Stimulated activated CD4-positive, alpha-beta T cell treated with anti-CD3 and anti-CD28 coated beads, Interleukin-12 subunit alpha, Interleukin-12 subunit beta, amount 100 ng/mL, for 24 hours (primary cell): ENCODE measurements at places on chromosomes 7 and 10.
A peak's percentile ranks its signal among the peaks of the same experiment; 100 is the strongest.

DNA sequence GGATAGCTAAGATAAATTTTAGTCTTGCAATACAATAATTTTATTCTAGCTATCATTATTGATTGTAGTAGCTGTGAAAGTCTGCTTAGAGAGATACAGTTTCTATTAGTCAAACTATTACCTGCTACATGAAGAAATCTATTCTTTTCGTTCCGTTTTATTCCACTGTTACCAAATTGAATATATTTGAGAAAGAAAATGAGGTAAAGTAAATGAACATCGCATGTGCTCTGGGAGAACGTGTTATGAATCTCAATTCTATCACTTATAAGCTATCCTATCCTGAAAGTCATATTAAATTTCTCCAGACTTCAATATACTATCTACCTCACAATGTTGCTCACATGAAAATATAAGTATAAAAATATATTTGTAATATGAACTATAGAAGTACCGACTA is 21.3 kb downstream of the GRM3 start:
- DNase-seq: no peak

DNA sequence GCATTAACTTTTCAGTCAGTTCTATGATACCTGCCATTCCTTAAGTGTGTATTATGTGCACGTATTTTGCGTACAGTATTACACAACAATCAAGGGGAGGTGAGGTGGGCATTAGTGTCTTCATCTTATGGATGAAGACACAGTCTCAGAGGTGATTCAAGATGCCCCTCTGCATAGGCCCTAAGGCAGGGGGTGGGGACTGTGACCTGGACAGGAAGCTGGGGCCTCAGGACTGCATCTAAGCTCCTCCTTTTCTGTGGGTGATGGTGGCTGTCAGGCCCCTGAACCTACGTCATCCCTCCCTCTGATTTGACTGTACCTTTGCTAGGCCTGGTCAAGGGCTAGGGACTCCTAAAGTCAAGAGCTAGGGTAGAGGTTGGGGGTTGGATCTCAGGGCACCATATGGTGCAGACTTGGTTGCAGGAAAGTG is 38.9 kb downstream of the HK1 start:
- no peak for DNase-seq

DNA sequence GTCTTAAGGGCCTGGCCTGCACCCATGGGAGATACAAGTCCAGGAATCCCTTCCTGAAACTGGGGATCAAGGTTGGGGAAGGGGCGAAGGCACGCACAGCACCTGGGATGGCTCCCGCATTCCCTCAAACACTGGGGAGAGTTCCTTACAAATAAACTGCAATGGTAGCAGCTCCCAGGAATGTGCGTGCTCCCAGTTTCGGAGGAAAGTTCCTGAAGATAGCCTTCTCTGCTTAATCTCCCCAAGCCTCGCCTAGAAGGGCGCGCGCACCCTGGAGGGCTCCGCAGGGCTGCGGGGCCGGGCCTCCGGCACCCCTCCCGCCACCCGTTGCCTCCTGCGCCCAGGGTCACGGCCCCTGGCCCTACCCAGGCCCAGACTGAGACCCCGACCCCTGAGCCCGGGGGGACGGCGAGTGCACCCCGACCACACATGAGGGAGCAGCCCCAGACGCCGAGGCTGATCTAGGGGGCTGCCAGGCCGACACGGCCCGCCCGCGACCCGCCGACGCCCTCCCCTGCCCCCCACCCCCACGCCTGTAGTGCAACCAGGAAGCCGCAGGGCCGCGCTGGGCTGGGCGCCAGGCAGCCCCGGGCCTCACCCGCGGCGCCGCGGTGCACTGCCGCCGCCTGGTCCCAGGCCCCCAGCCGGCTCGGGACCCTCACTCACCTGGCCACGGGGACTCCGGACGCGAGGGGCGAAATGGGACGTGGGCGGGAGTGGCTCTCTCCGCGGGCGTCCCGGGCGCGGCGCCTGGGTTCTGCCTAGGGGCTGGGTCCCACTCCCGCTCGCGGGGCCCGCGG is 460 bp downstream of the ANXA11 start:
- DNase-seq: no peak

- no peak for DNase-seq
Measured at GRCh38 chr10:33478675-33479125, 144.2 kb upstream of the NRP1 start.

GRCh38 chr7:122143376-122143750 is 686 bp downstream of the AASS start:
- DNase-seq: peak; percentile 2

DNA sequence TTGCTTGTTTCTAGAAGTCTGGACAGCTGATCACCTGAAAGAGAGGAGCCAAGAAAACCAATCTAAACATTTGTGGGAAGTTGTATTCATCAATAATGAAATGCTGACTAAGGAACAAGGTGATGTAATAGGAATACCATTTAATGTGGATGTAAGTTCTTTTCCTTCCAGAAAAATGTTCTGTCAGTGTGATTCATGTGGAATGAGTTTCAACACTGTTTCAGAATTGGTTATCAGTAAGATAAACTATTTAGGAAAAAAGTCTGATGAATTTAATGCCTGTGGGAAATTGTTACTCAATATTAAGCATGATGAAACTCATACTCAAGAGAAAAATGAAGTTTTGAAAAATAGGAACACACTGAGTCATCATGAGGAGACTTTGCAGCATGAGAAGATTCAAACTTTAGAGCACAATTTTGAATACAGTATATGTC is 39.8 kb upstream of the ZNF37A start:
- no peak for DNase-seq

GRCh38 chr10:75403939-75404814 is 2.6 kb upstream of the ZNF503 start:
- no peak for DNase-seq

GRCh38 chr10:8321990-8322389 is 267.5 kb downstream of the GATA3 start:
- no peak for DNase-seq

DNA sequence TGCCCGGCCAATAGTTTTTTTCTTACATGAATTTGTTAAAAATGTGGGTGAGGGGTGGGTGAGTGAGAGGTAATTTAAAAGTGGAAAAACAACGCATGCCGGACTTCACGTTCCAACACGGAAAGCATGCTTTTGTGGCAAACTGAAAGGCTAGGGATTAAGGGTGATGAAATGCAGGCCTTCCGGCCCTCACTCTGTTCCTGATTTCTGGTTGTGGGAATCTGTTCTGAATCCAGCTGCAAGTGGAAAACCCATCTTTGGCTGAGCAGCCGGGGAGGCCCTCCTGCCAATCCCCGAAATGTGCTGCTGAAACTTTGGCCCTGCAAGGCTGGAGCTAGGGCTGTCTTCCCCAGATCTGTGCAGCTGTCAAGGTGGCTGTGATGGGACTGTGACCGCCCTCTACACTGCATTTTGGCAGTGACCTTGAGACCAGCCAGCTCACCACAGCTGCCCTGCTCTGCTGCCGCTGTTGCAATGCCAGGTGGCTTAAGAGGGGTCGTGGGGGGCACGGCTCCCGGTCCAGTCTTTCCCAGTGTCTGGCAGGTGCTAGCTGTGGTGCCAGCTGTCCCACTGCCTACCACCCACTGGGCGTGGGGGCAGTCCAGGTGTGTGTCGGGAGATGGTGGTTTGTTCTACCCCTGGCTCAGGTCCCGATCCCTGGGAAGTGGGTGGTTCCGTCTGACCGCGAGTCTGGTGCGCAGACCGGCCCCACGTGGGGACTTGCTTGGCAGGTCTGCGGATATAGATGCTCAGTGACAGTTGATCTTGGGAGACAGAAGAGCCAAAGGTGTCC is 39.0 kb downstream of the TET1 start:
- no peak for DNase-seq

DNA sequence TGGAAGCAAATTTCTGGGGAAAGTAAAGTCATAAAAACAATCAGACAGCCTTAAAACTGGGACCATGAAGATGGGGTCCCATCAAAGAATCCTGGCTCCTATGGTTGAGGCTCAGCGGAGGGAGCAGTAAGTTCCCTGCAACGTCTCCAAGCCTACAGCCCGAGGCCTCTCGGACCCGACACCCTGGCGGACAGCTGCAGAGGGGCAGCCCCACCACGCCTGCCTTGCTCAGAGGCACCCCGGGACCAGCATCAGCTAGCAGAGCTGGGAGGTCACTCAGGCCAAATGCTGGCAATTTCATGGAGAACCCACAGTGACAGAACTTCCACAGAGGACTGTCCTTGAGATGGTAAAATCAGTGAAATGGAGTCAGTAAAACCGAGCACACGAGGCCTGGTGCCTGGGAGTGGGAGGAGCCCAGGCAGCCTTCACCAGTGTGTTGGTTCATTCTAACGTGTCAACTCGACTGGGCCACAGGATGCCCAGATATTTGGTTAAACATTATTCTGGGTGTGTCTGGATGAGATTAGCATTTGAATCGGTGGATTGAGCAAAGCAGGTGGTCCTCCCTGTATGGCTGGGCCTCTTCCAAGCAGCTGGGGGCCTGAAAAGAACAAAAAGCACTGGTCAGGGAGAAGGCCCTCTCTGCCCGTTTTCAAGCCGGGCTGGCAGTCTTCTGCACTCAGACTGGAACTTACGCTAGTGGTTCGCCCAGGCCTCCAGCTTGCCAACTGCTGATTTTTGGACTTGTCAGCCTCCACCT is 96.2 kb upstream of the INSIG1 start:
- DNase-seq: no peak

DNA sequence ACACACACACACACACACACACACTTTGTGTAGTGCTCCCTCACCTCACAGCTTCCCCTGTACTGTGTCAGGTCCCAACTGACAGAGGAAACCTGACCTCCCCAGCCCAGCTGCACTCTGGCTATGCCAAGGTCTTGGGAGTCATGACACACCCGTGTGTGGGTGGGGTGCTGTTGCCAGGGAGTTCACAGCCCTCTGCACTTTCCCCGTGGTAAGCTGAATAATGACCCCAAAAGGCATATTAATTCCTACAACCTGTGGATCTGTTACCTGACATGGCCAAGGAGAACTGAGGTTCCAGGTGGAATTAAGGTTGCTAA is 8.9 kb upstream of the NANOS1 start:
- DNase-seq: no peak

DNA sequence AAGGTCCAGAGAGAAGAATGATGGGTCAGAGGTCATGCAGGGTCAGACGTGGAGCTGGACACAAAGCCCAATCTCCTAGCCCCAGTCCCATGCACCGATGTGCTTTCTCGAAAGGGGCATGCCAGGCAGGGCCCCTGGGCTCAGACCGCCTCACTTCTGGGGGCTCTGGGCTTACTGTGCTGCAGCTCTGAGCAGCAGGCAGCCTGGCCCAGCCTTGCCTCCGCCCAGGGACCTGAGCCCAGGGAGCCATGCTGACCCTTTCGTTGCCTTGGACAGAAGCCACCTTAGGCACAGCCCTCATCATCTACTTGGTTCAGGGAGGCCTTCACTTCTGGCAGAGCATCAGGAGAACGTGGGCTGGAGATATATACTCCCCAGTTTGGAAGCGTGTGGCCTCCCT is 161.2 kb downstream of the GRK5 start:
- no peak for DNase-seq

DNA sequence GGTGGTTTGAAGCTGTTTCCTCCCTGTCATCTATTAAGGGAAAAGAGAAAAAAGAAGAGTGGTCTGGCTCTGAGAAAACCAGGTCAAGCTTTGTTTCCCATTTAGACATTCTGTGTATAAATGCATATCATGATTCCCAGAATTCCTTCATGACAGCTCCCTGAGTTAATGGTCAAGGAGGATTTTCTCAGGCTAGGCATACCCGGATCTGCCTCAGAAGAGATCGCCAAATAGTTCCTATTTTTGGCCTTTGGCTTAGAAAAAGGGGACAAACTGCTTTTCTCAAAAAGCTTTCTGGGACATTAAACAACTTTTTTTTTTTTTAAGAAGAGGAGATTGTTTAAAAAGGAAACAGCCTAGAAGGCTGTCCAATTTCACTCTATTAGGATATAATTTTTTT is 53.5 kb upstream of the PIP4K2A start:
- DNase-seq: no peak

DNA sequence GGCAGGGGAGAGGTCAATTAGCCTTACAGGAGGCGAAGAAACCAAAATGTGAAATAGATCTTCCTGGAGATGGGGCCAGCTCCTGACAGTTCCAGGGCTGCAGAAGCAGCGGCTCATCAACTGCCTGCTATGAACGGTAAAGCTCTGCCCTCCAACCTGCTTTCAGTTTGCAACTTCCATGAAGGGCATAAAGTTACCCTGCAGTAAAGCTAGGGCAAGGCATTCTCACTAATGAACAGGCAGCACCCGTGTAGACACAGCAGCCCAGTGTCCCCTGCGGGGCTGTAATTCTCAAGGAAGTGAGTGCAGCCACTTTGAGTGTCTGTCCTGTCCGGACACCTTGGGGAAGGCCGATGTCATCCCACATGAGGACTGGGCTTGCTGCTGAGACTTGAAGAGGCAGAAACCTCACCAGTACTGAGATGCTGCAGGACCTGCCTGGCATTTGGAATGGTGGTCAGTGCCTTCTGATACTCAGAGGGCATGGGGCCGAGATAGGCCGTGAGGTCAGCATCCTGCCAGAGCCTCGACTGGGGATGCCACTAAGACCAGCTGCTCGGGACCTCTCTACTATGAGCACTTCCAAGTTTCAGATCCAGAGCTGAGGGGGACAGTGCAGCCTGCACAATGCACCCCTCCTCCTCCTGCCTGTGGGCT is 26.1 kb upstream of the C10orf53 start:
- DNase-seq: no peak

GRCh38 chr10:96858038-96858705 is 26.1 kb downstream of the LCOR start:
- no peak for DNase-seq

DNA sequence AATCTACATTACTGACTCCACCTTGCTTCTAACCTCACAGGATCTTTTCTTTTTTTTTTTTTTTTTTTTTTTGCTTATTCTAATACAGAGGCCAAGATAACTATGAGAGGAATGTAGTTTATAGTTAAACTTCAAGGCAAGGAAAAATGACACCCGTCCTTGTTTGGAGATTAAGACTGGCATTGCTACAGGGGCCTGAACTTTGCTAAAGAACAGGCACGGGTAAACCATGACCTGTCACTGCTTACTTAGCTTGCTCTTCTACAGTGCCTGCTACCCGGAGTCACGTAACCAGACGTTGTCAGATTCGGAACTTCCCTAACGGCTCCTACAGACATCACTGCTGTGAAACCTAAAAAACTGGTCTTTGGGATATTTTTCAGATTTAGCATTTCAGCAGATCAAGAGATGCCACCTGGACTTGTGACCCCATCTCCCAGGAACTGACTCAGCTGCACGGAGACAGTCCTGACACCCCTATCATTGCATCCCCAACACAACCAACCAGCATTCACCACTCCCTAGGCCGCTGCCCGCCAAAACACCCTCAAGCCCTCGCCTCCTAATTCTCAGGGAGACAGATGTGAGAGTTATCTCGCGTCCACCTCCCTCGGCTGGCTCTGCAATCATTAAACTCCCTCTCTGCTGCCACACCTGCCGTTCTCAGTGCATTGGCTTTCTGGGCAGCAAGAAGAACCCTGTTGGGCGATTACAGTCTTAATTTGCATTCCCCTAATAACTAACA is 27.5 kb downstream of the MAD1L1 start:
- no peak for DNase-seq
